HepG2 (cell line): ENCODE measurements at places on chromosomes 11 and 22. TPM values are rescaled to one million over a fixed set of nuclear protein-coding genes. Genes with fewer than 3 reads are reported as not detected.

Gene ACRV1
- polyA plus RNA-seq, result 0.09 TPM in 1 of 2 replicates, not detected in the other

Gene SF3B2
- polyA plus RNA-seq, result 70.0 and 70.4 TPM in 2 replicates

Gene RIMBP3B
- polyA plus RNA-seq, result not detected in 2 replicates

Gene SPINDOC
- polyA plus RNA-seq, result 21.4 and 24.8 TPM in 2 replicates

Gene DUSP8
- polyA plus RNA-seq, result 8.0 and 15.4 TPM in 2 replicates

Gene KCNQ1
- polyA plus RNA-seq, result 0.08 and 0.13 TPM in 2 replicates

Gene PHLDA2
- 0.78 and 1.5 TPM in 2 replicates for polyA plus RNA-seq

Gene ALDH3B1
- polyA plus RNA-seq, result 5.1 and 6.7 TPM in 2 replicates

Gene SCUBE2
- polyA plus RNA-seq, result 0.09 TPM in 1 of 2 replicates, not detected in the other

Gene DNAJB7
- not detected in 2 replicates for polyA plus RNA-seq

Gene LRRC56
- 0.29 and 0.46 TPM in 2 replicates for polyA plus RNA-seq

Gene PGA5
- polyA plus RNA-seq, result not detected in 2 replicates

Gene GRK3
- 8.4 and 8.5 TPM in 2 replicates for polyA plus RNA-seq

Gene TCN1
- 0.05 TPM in 1 of 2 replicates, not detected in the other for polyA plus RNA-seq

Gene NEAT1
- polyA plus RNA-seq, result 41.2 and 41.3 TPM in 2 replicates

Gene JAML
- polyA plus RNA-seq, result 2.0 and 2.8 TPM in 2 replicates

Gene ALG12
- polyA plus RNA-seq, result 7.8 and 9.5 TPM in 2 replicates

Gene CRYAB
- 0.24 and 1.1 TPM in 2 replicates for polyA plus RNA-seq

Gene DERL3
- not detected in 2 replicates for polyA plus RNA-seq

Gene OR8B4
- not detected in 2 replicates for polyA plus RNA-seq

Gene SLC25A45
- polyA plus RNA-seq, result 1.2 and 1.9 TPM in 2 replicates
